PC-9 (cell line): ENCODE measurements at places on chromosomes 16 and 17.

GRCh38 chr17:83053739-83054451 is 25.5 kb upstream of the METRNL start:
- DNase-seq, result no peak

- DNase-seq, result no peak
Observed at GRCh38 chr17:66138120-66138519, 53.8 kb downstream of the CEP112 start.

- no peak for DNase-seq
Observed at GRCh38 chr16:67804853-67805542, 1.4 kb downstream of the RANBP10 start.

DNA sequence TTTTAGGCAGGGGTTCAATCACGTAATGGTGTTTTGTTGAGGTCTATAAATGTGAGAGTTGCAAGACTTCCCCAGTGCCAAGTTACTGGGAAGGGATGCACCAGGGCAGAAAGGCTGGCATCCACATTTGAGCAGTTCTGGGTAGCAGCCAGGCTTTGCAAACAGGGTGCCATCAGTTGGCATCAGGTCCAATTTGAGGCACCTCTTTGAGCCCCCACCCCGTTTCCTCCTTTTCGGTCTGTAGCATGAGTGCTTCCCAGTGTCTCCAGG is 142.6 kb upstream of the CACNG5 start:
- no peak for DNase-seq

DNA sequence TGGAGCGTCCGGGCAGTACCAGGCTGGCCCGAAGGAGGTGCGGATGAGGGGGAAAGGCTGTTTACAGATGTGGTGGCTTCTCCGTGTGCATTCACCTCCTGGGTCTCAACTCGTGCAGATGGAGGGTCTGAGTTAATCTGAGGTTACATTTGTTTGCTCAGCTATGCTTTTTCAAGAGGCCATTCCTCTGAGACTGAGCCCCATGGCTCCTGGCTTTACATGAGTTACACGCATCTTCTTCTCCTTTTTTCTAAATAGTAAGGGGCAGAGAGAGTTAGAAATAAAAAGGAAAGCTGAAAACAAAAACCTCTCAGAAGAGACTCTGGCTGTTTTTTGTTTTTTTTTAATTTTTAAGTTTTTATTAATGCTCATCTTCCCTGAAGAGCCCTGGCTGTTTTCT is 29.0 kb downstream of the IRF8 start:
- no peak for DNase-seq

DNA sequence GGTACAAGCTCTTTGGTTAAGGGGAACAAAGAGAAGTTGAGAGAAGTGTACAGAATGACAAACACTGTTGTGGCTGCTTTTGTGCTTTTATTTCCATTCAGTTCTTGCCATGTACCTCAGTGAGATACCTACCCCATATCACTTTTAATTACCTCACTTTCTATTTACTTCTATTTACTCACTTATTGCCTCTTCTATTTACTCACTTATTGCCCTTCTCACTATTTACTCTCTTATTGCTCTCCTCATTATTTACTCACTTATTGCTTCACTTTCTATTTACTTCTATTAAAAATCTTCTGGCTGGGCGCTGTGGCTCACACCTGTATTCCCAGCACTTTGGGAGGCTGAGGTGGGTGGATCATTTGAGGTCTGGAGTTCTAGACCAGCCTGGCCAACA is 41.9 kb downstream of the MBTD1 start:
- DNase-seq, result no peak

DNA sequence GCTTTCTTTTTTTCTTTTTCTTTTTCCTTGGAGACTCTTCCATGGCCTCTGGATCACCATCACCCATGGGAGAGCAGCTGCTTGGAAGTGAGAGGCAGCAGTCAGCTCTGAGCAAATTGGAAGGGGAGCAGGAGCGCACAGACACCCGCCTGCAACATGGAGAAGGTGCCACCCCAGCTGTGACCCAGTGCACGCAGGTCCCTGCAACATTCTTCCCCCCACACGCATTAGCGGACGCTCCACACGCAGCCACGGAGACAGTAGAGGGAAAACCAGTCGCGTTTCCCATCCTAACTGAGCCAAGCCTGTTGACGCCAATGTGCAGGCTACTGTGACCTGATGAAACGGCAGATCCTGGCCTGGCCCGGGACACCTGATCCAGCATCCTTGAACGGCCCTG is 20.4 kb upstream of the CYTH1 start:
- no peak for DNase-seq

DNA sequence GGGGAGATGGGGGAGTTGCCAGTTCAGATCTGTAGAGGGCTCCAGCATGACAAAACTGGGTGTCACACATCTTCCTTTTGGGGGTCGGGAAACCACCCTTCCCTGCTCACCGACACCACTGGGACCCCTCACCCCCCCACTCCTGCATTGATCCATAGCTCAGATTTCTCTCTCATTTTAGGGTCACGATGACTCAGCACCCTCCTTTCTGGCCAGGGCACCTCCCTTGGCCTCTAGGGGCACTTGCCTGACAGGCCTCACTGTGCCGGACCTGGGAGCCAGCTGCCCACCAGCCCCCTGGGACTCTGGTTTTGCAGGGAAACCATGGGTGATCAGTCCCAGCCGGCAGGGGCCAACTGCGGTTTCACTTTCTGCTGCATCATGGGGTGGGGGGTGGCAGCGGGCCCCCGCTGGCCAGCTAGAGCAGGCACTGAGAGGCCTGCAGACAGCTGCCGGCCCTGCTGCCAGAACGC is 239.4 kb downstream of the MRTFB start:
- peak; percentile 52 for DNase-seq

- no peak for DNase-seq
Observed at GRCh38 chr16:5738586-5738985, 641.0 kb upstream of the EEF2KMT start.

DNA sequence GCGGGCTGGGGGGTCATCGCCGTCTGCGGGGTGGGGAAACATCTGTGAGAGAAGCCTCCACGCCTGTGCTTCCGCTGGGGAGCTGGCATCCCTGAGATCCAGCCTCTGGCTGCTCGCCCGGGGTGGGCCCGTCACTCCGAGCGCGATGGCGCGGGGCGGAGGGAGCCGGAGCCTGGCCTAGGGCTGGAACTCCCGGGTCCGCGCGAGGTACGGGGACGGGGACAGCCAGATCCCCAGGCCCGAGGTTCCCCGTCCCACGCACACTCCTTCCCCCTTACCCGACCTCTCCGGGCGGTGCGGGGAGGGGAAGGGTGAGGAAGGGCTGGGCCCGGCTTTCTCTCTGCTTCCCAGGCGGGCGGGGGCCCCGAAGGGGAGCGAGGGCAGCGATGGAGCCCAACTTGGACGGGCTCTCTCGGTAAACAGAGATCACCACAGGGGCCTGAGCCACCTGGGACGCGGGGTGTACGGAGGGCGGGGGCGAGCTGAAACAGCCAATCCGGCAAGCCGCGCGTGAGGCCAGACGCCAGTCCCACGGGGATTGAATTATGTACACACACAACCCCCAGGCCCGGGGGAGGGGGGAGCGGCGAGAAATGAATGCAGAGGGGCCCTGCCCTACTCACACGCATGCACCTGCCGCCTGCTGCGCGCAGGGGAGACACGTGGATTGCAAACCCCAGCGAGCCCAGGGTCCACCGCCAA is at the start of gene SLC16A11:
Gene SLC16A11, minus strand, starts transcription at position 596 of the 702 bp plus-strand sequence. Its CDS starts 579 bp downstream, at position 17.
- no peak for DNase-seq

GRCh38 chr16:80350061-80350460 is 190.7 kb upstream of the DYNLRB2 start:
- DNase-seq, result no peak

DNA sequence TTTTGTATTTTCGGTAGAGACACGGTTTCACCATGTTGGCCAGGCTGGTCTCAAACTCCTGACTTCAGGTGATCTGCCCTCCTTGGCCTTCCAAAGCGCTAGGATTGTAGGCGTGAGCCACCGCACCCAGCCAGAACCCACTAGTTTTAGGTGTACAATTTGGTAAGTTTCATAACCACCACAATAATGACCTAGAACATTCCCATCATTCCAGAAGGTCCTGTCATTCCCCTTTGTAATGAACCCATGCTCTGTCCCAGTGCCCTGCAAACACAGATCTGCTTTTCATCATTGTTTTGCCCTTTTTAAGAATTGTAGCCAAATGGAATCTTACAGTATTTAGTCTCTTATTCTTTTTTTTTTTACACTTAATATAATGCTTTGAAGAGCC is 35.6 kb upstream of the IRF8 start:
- no peak for DNase-seq
